ENCODE measurements at places on chromosomes 3 and 15.

GRCh38 chr3:143989461-143989860 lies 17.8 kb downstream of the DIPK2A start:
- no peak for DNase-seq

- no peak for DNase-seq
Observed at GRCh38 chr3:178435575-178435974, 100.7 kb upstream of the KCNMB2 start.

DNA sequence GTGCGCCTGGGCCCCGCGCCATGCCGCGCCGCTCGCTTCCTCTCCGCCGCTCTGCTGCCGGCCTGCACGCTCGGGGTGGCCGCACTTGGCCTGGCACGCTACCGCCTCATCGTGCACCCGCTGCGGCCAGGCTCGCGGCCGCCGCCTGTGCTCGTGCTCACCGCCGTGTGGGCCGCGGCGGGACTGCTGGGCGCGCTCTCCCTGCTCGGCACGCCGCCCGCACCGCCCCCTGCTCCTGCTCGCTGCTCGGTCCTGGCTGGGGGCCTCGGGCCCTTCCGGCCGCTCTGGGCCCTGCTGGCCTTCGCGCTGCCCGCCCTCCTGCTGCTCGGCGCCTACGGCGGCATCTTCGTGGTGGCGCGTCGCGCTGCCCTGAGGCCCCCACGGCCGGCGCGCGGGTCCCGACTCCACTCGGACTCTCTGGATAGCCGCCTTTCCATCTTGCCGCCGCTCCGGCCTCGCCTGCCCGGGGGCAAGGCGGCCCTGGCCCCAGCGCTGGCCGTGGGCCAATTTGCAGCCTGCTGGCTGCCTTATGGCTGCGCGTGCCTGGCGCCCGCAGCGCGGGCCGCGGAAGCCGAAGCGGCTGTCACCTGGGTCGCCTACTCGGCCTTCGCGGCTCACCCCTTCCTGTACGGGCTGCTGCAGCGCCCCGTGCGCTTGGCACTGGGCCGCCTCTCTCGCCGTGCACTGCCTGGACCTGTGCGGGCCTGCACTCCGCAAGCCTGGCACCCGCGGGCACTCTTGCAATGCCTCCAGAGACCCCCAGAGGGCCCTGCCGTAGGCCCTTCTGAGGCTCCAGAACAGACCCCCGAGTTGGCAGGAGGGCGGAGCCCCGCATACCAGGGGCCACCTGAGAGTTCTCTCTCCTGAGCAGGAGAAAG lies 951 bp downstream of the GPR62 start:
- peak; percentile 33 for DNase-seq

- DNase-seq: no peak
Observed at GRCh38 chr3:17765819-17766472, 23.5 kb upstream of the TBC1D5 start.

- no peak for DNase-seq
Observed at GRCh38 chr15:68401496-68402431, 30.2 kb downstream of the ITGA11 start.

DNA sequence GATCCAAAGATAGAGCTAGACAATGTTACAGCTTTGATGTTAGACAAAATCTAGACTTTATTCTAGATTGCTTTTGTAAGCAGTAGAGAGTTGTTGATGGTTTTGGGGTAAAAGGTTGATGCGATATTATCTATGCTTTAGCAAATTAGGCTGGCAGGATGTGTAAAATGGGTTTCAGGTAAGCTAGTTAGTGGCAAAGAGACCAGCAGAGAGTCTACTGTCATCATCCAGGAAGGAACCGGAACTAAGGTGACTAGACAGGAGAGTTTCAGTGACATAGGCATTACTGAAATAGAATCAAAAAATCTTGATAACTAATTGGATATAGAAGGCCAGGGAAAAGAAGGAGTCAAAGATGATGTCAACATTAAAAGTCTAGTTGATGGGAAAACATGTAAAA lies 11.1 kb downstream of the OR5K2 start:
- DNase-seq: no peak

GRCh38 chr3:75171630-75172230 lies 492.4 kb upstream of the FRG2C start:
- DNase-seq: no peak

DNA sequence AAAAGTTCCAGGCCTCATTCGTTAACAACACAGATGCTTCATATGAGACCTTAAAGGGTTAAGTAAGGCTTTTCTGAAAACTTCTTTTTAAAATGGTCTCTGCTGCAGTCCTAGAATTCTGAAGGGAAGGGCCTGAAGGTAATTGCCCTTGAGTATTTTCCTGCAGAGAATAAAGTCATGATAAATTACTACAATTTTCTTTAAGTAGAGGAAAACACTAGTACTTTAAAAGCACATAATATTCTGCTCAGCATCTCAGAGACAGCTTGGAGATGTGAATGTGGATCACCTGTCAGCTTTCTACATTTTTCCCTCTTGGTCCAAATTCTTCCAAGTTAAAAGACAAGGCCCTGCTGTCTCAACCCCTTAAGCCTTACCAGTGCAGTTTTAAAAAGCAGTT lies 419.5 kb downstream of the MFSD1 start:
- DNase-seq: no peak

- no peak for DNase-seq
Observed at GRCh38 chr15:86139828-86140227, 60.2 kb downstream of the AGBL1 start.

DNA sequence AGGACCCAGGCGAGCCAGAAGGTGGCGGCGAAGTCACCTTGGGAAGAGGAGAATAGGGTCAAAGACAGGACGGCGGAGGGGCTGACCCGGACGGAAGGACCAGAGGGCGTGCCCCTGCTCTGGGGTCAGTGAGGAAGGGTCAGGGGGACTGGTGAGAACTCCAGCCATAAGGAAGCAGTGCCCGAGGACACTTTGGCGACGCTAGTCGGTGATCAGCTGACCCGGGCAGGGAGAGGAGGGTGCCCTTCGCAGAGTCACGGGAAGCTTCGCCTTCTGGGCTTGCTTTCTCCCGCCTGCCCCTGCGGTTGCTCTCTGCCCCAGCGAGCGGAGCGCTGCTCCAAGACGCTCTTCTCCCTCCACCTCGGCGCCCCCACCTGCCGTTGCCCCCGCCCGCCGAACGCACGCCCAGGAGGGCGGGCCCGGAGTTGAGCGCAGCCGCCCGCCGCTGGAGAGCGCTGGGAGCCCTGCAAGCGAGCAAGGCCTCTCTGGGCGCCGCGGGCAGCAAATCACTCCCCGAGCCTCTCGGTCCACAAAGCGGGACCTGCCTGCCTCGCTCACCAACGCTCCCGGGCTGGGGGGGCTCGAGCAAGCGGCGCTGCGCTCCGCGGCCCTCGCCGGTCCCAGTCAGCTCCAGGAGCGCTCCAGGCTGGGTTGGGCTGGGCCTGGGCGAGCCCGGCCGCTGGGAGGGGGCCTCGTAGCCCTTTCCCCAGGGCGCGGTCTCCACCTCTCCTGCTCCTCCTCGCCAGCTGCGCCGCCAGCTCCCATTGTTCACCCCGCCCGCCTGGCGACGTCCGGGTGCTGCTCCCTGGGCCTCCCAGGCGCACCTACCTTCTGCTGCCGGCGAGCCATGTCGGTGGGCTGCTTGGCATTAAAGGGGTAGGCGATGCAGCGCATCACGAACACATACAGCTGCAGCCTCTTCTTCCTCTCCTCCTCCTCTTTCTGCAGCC lies 1.2 kb downstream of the CADPS start:
- DNase-seq: no peak

DNA sequence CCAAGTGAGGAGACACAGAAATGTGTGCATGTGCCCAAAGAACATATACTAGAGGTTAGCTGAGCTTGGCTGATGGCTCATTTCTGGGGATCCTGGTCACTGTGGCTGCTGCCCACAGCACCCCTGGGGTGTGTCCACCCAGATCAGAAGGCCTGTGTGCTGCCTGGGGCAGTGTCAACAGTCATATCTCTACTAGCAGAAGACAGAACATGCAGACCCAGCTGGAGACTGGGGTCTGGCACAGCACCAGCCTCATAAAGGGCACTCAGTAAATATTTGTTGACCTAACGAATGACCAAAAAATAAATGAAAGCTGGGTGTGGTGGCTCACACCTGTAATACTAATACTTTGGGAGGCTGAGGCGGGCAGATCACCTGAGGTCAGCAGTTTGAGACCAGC lies 16.4 kb downstream of the CHRNA3 start:
- DNase-seq: no peak

DNA sequence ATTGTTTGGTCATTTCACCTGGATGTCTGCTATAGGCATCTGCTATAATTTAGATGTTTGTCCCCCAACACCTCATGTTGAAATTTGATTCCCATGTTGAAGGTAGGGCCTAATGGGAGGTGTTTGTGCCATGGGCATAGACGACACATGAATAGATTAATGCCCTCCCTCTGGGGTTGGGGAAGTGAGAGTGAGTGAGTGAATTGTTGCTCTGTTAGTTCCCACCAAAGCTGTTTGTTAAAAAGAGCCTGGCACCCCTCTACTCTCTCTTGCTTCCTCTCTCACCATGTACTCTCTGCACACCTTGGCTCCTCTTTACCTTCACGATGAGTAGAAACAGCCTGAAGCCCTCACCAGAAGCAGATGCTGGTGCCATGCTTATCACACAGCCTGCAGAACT lies 23.9 kb upstream of the SORD start:
- DNase-seq: no peak

DNA sequence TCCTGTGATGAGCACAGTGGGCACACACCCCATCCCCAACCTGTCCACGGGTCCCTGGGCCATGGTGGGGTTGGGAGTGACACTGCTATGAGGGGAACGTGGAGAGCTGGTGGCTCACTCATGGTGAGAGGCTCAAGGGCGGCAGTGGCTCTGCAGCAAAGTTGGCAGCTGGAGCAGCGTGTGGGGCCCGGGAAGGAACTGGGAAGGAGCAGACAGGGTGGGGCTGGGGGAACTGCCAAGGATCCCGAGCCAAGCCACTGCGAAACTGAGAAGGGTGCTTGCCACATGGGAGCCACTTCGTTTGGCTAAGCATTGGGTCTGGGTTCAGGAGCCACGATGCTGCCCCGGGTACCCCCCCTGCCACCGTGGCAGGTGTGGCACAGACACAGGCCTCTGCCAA lies 80.1 kb downstream of the SNRK start:
- no peak for DNase-seq

DNA sequence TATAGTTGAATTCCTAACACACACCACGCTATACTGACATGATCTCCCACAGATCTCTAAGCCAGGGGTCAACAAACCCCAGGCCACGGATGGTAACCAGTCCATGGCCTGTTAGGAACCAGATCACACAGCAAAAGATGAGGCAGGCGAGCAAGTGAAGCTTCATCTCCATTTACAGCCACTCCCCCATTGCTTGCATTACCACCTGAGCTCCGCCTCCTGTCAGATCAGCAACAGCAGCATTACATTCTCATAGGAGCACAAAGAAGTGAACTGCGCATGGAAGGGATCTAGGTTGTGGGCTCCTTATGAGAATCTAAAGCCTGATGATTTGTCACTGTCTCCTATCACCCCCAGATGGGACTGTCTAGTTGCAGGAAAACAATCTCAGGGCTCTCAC lies 2.7 kb downstream of the PDCD7 start:
- no peak for DNase-seq

DNA sequence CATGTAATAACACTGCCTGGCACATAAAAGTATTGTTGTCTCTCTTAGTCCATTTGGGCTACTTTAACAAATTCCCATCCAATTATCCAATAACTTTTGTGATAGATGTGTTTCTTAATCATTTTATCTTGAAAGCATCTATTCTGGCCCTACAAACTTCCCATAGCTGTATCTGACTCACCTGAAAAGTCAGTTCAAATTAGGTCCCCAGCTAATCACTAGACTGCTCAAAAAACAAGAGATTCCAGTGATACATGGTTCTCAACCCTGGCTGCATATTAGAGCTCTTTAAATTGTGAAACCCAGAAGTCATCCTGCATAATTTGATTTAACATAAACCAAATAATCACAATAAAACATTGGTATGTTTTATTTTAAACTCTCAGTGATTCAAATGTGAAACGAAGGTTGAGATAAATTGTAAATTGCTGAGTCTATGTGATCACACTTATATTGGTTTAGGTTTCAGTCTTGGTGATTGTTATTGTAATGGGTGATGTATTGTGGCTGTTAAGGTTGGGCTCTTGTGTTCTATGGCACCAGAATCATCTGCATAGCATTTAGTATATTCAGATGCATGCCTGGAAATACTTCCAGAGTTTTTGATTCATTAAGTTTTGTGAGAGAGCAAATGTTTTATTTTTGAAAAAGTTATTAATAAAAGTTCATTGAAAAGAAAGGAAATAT lies 268.9 kb upstream of the KCNMB2 start:
- DNase-seq: no peak

GRCh38 chr3:111351334-111351733 lies 190.7 kb upstream of the CD96 start:
- no peak for DNase-seq

GRCh38 chr3:61777483-61777882 lies 216.1 kb downstream of the PTPRG start:
- no peak for DNase-seq

DNA sequence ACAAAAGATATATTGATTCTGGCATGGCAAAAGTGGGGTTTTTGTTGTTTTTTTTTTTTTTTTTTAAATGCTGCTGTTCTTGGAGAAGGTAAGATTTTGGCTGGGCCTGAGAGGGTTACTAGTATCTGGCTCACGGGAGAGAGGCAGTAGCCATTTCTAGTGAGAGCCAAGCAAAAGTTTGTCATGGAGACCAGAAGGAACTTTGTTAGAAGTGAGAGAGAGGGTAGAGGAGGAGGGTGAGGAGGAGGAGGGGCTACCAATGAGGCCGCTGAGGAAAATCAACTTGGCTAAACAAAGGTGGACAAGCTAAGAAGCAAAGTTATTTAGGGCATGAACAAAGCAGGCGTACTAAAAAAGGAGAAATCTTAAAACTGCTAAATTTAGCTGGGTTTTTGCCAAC lies 48.9 kb upstream of the STRIT1 start:
- no peak for DNase-seq

GRCh38 chr15:96367311-96368200 lies 37.1 kb downstream of the NR2F2 start:
- no peak for DNase-seq

Data from activated gamma-delta T cell treated with Interleukin-2 at 50 U/mL for 16 hours (primary cell).